ENCODE measurements at places on chromosomes 12 and 14. TPM values are rescaled to one million over a fixed set of nuclear protein-coding genes. Genes with fewer than 3 reads are reported as not detected.

DNA sequence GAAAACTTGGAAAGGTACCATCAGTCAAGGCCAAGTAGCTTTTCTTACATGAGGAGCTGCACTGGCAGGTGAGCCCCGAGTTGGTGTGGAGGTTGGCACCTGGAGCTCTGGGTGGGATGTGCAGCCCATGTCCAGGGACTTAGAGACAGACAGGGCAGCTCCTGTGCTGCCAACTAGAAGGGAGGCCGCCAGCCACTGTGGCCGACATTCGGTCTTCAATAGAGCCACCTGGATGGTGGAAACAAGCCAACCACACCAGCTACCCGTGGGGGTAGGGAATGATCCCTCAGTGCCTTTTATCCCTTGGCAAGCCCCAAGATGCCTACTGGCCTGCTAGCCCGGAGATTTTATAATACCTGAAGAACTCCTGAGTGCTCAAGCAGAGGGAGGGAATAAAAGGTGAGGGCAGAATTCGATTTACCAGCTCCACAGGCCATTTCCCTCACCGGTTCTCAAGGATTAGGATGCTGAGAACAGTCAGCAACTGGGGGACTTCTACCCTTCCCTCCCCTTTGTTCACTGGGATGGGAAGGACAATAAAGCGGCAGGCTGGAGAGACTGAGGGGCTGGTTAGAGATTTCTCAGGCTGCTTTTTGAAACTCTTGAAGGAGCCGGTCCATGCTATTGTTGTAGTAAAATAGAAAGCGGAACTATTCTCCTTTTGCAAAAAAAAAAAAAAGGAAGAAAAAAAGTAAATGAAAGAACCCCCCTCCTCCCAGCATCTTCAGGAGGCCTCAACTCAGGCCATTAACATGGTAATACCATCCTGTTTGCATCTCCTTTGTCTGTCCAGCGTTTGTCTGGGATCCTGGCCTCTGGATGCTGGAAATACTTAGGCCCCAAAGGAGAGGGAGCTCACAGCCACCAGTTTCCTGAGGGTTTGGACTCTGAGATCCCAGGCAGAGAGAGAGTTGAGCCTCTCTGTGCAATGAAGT, 321.6 kb downstream of the ZFP36L1 start:
- no peak for DNase-seq

DNA sequence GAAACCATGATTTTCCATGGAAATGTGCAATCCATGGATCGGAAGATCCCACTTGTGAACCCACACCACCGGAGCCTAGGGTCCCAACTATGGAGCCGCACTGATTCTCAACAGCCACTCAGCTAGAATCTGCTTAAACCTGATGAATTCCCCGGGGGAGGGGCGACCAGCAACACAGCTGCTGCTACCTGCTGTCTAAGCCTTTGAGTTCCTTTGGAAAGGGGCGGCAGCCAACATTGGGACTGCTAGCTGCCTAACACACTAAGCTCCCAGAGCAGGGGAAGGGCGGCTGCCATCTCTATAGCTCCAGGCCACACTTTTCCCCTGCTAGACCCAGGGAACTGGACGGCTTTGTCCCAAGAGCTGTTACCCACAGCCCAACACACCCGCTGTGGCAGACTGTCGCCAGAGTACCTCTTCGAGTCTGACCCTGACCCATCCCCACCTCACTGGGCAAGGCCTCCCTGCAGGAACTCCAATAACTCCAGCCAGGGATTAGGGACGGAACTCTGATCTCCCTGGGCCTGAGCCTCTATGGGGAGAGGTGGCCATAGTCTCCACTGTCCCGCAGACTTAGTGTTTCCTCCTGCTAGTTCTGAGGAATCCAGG, 205.8 kb upstream of the SLC16A7 start:
- no peak for DNase-seq

- no peak for DNase-seq
These were observed 675 bp downstream of the NEDD8 start for GRCh38 chr14:24231263-24232120.

DNA sequence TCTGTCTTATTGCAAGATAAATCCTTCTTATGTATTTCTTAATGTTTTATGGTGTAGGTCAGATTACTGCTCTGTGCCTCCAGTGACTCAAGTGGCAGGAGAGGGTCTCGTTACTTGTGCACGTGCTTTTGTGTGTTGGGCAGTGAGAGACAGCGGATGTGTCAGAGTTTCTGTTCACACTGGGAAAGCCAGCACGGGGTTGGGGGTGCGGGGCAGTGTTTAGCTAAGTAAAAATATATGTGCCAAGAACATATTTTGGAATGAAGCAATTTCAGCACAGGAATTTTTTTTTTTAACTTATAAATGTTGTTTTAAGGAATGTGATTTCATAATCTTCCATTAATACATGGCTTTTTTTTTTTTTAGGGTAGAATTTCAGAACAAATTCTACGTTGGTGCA, 4.5 kb upstream of the DNAH10 start:
- DNase-seq = no peak

GRCh38 chr12:99122496-99122895, 477.4 kb downstream of the APAF1 start:
- no peak for DNase-seq

- DNase-seq = no peak
These were observed 14.8 kb upstream of the SLC4A8 start for GRCh38 chr12:51409846-51410245.

- no peak for DNase-seq
These were observed 14.3 kb upstream of the ATP23 start for GRCh38 chr12:57927086-57927485.

- no peak for DNase-seq
These were observed 81.2 kb downstream of the PCNX1 start for GRCh38 chr14:70988452-70988851.

DNA sequence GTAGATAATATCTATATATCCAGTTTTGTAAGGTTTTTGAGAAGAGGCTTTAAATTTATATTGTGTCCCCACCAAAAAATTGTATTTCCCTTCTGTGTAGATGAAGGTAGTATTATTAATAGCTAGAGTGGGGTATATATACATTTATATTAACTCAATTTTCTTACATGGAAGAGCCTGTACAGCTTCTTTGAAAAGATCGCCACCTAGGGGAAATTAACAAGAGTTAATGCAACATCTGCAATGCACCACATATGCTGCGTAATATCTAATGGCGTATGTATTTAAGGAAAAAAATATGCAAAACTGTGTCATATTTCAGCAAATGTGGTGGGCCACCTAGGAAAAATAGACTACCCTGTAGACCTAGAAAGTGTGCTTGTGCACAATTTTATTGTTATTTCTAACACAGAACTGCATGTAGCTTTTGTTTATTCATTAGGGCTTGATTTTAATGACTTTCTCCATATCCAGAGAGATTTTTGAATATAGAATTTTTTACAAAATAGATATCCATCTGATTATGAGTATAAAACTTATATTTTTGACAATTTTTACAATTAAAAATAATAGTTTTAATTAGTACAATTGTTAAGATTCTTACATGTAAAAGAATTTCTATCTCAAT, 14.0 kb downstream of the CCER1 start:
- peak; percentile 26 for DNase-seq

DNA sequence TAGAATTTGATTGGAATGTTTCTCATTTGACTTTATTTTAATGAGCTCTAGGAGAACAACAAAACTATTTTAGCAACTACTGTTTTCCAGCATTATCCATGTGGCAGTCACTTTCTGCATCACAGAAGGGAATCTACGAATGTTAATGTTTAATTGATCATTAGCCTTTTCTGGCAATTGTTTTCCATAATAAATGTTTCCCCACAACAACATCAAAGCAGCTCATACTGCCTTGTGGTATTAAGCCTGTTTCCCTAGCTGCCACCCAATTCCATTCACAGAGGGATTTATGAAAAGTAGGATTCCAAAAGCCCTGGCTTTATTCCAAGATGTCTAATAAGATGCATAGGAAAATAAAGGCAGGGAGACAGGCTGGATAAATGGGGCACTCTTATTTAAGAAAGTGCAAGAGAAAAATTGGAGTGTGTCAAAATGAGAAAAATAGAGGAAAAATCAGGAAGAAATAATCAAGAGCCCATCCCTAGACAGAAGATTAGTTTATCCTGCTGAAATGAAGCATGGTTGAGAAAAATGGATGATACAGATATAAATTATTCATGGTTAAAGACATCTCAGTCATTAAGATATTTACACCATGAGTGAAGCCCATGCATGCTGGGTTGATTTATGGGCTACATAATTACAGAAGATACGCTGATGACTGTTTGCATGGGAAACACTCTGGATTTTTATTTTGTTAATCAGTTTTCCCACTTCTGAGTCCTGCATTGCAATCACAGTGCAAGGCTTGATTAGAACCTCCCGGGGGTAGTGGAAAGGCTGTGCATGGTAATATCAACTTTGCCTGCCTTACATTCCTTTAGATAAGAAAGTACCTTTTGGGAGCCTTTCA, 180.3 kb downstream of the HELB start:
- DNase-seq = no peak

DNA sequence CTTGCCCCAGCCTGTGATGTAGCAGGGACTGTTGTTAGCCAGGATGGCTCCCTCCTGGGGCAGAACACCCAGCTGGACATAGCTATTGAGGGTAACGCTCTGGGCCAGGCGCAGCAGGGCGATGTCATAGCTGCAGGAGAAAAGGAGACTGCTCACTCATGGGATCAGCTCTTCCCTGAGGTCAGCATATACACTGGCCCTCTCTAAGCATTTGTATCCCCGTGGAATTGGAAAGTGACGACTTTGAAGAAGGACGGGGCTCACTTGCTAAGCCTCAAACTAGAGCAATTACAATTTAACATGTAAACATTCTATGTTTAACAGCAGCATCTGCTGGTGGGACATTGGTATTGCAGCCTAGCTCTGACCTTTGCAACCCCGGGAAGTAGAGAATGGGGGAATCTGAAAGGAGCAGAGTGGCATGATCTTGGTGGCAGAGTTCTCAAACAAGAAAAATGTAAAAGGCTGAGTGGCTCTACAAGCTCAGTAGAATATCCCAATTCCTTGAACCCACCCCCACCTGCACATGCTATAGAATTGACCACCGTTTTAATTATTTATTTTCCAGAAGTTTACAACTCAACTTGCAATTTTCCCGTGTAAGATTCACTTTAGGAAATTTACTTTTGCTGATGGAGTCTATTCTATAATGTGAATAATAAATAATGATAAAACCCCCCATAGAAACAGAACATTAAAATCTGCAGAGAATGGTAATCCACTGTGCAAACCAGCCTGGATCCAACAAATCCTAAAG, 5.0 kb downstream of the CELA1 start:
- DNase-seq = peak; percentile 20

DNA sequence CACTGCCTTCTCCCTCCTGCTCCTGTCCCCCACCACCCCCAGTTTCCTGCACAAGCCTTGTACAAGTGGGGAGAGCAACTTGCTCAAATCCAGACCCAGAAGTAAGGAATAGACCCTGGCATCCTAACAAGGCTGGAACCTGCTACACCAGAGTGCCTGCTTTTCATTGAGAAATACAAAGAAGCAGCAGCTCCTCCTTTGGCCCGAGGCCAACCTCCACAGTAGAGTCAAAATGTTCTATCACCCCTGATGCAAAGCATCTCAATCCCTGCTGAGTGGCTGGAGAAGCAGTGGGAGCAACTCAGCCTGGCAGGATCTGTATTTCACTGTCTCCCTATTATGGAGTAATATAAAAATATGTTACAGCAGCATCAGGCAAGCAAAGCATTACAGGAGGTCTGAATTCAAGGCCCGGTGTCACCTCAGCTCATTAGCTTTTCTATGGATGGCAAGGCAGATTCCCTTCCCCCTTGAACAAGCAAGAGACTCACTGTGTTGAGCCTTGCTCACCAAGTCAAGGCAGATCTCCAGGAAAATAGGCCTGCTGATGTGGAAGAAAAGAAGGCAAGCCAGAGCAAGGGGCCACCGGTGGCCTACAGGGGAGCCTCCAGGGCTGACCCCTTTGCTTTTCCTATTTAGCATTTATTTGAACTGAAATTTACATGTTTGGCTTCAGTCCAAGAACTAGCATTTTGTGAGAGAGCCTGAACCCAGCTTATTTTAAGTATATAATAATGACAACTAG, 186.3 kb upstream of the EGLN3 start:
- DNase-seq = no peak

DNA sequence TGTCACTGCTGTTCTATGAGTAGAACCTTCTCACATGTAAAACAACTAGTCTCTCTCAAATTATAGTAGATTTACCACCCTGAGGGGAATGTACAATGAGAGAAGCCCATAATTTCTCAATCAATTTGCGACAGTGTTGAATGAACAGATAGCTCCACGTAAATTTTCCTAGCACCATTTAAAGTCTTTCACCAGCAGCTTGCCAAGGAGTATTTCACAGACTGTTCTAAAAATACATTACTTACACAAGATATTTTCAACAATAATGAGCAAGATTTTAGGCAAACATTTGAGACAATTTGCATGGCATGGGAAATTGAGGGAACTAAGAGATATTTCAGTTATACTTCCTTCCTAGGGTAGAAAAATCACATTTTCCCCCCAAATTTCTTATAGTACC, 151.6 kb downstream of the KICS2 start:
- no peak for DNase-seq

DNA sequence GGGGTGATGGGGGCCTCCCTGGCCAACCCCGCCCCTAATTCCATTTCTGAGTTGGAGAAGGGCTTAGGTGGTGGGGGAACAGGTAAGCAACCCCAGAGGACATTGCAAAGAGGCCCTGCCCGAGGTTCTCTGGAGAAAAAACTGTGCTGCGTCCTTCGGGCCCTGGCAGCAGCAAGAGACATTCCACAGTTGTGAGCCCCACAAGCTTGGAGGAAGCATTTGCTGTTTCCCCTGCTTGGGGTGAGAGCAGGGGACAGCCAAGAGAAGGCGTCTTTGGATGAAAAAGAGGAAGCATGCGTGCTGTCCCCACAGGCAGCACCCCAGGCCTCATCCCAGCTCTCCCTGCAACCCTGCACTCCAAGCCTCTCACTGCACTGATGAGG, 1.3 kb downstream of the BDKRB2 start:
- no peak for DNase-seq

GRCh38 chr12:21988619-21989018, 47.4 kb upstream of the ABCC9 start:
- no peak for DNase-seq

The TOMM20L gene
- not detected for total RNA-seq

The NID2 gene
- total RNA-seq = 27.9 TPM

The ARHGDIB gene
- 231 TPM for total RNA-seq

The LRP1-AS gene
- not detected for total RNA-seq

The RPL10L gene
- total RNA-seq = not detected

The FANCM gene
- total RNA-seq = 7.7 TPM

The C12orf60 gene
- total RNA-seq = 0.79 TPM

The AQP6 gene
- total RNA-seq = not detected

The CCDC88C gene
- 21.2 TPM for total RNA-seq

The MGST1 gene
- total RNA-seq = 32.8 TPM

The GPR135 gene
- 0.66 TPM for total RNA-seq

The PDE3A gene
- total RNA-seq = 48.4 TPM

The SIRT4 gene
- 1.1 TPM for total RNA-seq

The ACOT6 gene
- total RNA-seq = not detected
